Hypothalamus (tissue), 51 donors: ENCODE measurements at places on chromosomes 12 and 14.

DNA sequence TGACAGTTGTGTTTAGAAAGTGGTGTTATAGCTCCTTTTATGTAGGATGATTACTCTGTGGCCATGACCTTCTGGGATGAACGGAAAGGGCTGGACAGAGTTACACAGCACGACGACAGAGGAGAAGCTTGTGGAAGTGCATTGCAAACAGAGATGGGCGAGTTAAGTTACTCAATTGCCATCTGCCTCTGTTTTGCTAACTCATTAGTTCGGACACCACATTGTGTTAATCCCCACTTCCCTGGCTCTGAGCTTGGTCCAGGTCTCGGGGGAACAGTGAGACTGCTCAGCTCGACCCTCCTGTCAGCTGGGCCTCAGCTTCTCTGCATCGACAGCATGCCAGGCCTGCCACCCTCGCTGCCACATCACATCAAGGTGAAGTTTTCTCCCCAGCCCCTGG is 408.0 kb downstream of the ZFP36L1 start:
- DNase-seq: no peak

DNA sequence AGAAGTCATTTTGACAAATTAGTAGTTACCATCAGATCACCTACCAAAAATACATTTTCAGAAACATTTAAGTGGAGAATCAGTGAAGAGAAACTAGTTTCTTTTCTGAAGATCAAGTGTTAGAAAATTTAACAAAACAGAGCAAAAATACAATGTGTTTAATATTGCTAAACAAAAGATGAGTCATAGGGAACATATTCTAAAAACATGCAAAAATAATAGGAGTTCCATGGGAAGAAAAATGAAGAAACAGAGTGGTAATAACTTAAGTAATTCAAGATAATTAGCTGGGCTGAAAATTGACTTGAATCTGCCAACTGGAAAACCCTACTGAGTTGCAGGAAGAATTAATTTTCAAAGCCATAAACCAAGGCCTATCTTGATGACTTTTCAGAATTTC is 111.5 kb upstream of the KITLG start:
- no peak for DNase-seq

DNA sequence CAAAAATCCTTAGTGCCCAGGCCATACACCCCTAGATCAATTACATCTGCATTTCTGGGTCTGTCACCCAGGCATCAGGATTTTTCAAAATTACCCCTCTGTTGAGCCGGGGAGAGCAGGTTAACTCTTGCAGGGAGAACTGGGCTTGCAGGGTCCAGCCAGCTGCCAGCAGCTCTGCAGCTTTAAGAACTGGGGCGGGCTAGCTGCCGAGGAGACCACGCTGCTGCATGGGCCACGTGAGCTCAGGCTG is at the start of gene DGLUCY:
DGLUCY (plus strand) TSS at position 245 of the 250 bp plus-strand sequence. CDS start 46,222 bp downstream, outside the sequence.
- DNase-seq: no peak

DNA sequence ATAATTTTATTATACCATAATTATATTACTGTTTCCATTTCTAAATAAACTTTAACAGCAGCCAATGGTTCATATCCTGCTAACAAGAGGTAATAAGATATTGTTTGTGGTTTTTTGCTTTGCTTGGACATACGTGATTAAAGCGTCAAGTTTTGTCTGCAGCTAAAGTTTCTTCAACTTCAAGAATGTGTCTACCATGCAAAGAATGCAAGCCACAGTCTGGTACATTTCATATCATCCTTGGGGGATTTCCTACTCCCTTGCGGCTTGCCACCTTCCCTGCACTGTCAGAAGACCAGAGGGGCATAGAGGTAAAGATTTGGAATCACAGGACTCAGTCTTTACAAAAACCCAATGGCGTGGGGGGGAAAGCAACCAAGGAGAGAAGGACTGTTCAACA is 125.2 kb downstream of the MED13L start:
- no peak for DNase-seq

DNA sequence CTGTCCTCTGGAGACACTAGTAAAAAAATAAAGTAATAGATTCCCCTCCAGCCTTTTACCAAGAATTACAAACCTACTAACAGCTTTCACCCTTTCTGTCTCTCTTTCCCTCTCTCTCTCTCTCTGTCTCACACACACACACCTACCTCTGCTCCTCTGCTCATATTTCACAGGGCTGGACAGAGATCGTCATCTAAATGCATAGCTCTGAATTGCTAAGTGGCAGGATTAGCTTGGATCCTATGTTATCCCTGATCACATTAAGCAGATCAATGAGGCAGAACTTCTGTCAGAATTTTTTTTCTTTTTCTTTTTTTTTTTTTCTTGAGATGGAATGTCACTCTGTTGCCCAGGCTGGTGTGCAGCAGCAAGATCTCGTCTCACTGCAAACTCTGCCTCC is 22.9 kb downstream of the VCPKMT start:
- no peak for DNase-seq

- no peak for DNase-seq
These were observed 3.7 kb downstream of the DHRS7 start for GRCh38 chr14:60161196-60162107.

GRCh38 chr12:23687947-23688346 is 261.5 kb downstream of the SOX5 start:
- no peak for DNase-seq

GRCh38 chr12:39897315-39897714 is 208.6 kb downstream of the SLC2A13 start:
- no peak for DNase-seq

DNA sequence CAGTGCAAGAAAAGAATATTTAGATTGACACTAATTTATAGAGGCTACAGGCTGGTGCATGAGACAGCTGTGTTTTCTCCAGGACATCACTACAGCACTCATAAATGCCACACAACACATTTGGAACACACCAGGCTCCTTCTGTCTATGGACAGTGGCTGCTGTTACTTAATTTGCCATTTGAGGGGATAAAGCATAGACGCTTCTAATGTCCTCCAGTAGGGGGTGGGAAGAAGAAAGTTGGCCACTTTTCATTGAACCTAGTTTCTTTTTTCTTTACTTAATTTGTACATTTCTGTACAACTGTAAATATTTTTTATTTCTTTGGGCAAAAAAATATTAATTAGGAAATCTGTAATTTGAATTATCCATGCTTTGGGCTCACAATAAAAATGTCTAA is 12.4 kb upstream of the RTN1 start:
- DNase-seq: no peak

GRCh38 chr12:130815028-130815741 is 23.9 kb downstream of the STX2 start:
- no peak for DNase-seq

GRCh38 chr14:101855958-101856357 is 94.4 kb downstream of the PPP2R5C start:
- no peak for DNase-seq

DNA sequence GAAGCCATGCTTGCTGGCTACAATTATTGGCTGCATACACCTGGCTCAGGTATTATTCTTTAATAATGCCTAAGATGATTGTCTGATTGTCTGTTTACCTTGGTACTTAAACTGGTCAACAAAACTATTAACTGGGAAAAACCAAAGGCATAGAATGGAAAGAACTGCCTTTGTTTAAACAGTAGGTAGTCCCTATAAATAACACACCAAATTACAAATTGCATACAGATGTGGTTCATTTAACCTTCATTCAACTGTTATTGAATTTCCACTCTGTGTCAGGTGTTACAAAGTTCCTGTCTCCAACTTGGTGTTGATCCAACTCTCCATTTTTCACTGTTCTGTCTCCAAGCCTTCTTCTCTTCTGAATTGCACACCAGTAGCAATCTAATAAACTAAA is 79.8 kb upstream of the FSCB start:
- DNase-seq: no peak

DNA sequence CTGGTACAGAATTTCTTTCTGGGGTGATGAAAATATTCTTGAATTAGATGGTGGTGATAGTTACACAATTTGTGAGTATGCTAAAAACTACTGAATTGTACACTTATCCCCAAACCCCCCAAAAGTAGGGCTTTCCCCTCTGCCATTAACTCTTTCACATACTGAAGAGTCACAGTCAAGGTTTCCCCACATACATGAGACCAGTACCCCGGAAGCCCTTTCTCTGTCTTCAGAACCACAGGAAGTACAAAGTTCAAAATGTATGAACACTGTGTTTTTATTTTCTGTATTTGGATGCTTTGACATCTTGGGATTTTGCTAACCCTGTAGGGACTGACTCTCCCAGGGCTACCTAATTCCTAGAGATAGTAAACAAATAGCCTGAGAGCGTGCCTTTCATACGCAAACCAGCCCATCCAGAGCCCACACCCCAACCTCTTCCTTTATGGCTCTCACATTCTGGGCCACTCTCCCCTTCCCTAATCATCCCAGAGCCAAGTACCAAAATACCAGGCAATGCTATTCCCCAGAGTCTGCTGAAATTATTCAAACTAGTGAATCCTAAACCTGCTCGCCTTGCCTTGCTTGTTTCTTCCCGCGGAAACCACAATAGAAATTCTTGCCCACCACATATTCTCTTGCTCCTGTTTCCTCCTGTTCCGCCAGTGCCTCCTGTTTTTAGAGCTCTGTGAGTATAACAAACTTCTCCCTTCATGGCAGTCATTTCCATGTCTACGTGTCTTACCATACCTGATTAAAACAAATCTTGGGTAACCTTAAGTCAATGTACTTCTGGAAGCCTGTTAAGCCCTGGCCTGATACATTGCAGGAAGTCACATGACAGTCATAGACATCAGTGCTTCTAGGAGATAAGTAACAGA is 524.8 kb downstream of the FUT8 start:
- DNase-seq: no peak

DNA sequence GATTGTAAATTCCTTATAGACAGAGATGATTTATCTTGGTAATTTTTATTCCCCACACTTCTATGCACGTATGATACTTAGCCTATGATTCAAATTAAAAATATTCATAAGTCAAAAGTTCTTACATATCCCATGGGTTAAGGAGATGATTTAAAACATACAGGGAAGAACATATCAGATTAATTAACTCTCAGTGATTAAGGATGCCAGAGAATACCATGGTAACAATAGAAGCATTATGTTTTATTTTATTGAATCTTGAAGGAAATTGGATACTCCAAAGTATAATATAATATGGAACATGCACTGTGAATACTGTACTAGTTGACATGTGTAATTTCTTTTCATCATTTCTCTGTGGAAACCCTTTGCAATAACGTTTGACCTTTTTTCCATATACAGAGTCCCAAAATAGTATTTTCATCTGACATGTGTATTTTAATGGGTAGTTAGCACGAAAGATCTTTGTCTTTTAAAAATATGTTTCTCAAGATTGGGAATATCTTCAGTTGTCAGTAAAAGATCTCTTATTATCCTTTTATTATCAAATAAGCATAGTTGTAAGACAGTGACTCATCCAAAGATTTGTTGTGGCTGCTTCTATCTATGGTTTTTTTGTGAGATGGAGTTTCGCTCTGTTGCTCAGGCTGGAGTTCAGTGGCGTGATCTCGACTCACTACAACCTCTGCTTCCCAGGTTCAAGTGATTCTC is 166.7 kb downstream of the RAD51B start:
- DNase-seq: no peak

DNA sequence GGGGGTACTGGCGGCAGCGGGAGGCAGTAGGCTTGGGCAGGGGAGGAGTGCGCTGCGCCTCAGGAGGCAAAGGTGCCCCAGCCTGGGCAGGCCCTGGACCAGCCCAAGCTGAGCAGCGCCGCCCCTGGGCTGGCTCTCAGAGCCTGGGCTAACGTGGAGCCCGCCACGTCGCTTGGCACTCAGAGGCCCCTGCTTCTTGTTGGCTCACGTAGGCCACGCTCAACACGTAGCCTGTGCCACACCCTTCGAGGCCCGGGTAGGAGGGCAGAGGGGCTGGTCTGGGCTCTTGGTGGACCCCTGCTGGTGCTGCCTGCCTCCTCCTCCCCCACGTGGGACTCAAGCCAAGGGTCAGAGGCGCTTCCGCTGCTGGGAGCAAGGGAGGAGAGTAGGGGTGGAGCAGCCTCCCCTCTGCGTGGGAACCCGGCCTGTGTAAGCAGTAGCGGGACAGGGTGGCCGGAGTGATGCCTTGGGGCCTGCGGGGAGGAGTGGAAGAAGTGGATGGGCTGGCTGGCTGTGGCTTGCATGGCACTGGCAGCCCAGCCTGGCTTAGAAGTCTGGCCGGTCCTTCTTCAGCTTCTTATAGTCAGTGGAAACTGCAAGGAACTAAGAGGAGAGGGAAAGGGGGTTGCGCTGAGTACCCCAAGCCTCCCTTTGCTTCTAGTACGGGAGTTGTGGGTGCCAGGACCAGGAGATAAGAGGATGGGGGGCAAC is 5.7 kb downstream of the SHMT2 start:
- no peak for DNase-seq

DNA sequence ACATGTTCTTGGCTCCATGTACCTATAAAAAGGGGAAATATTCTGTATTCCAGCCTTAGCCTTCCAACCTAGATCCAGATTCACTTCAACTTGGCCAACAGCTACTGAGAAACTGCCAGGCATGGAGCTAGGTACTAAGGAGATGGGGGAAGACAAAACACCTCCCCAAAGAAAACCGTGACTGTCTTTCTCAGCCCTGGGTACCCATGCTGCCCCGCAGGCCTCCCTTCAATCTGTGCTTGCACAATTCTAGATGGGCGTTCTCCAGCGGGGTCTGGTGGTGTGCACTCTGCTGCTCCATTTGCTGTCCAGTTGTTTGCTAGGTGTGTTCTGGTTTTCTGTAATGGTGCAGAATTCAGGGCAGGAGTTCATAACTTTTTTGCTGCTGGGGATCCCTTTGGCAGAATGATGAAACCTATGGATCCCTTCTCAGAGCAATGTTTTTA is 817 bp upstream of the KRT4 start:
- no peak for DNase-seq

DNA sequence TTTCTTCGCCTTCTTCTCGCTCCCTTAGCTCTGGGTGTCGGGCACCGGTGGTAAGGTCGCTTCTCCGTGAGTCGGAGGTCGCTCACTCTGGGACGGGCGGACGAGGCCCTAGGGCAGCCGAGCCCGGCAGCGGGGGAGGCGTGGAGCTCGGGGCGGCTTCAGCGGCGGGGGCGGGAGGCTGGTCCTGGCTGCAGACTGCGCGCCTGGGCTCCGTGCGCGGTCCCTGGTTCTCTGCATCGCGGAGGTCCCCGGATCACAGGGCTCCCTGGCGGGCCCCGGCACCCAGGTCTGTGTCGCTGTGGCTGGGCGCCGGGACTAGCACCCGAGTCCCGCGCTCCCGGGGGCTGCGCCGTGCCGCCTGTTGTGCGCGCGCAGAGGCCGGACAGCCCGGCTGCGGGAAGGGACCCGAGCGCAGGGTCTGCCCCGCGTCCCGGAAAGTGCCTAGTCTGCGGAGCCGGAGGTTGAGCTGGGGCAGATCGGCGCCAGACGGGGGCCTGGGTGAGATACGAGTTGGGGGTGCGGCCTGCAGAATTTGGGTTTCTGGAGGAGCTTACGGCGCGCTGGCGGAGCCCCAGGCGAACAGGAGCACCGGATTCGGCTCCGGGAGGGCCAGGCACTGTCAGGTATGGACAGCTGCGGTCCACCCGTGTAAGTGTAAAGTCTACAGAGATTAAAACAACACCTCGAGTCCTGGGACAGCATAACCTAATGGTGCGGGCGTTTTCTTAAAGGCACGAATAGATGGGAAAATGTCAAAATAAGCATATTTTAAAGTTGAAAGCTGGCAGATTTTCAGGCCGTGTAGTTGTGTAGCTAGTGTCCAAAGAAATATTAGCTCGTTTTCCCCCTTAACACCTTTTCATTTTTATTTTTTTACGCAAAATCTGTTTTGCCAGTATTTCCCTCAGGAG is 713 bp downstream of the FRMD6 start:
- peak; percentile 70 for DNase-seq

GRCh38 chr14:92990456-92991430 is 67.8 kb downstream of the CHGA start:
- DNase-seq: no peak
